ENCODE measurements at places on chromosomes 2 and 18.

- DNase-seq: no peak
Measured at GRCh38 chr2:1986166-1986565, 241.9 kb upstream of the PXDN start.

GRCh38 chr2:63845866-63846265 is 4.2 kb downstream of the UGP2 start:
- DNase-seq: no peak

GRCh38 chr18:2855560-2856350 is 8.9 kb downstream of the EMILIN2 start:
- peak; percentile 28 for DNase-seq

- no peak for DNase-seq
Measured at GRCh38 chr2:75065402-75066008, 107.1 kb downstream of the POLE4 start.

- DNase-seq: no peak
Measured at GRCh38 chr2:170717599-170717963, 2.4 kb downstream of the SP5 start.

DNA sequence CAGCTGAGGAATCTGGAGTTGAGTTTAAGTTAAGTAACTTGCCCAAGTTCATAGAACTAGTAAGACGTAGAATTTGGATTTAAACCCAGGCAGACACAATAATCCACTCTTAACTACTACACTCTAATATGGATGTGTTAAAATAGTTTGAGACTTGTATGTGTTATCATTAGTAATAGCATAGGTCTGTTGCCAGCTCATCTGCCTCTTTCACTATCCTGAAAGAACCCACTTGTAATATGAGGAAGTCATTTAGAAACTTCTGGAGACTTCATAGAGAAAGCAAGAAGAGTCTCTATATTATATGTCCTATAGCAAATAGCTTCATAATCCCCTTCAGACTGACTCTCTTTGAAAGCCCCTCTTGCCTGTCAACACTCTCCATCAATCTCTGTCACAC is 43.0 kb upstream of the ACADL start:
- DNase-seq: no peak

- DNase-seq: no peak
Measured at GRCh38 chr2:182372661-182373060, 54.2 kb downstream of the PDE1A start.

DNA sequence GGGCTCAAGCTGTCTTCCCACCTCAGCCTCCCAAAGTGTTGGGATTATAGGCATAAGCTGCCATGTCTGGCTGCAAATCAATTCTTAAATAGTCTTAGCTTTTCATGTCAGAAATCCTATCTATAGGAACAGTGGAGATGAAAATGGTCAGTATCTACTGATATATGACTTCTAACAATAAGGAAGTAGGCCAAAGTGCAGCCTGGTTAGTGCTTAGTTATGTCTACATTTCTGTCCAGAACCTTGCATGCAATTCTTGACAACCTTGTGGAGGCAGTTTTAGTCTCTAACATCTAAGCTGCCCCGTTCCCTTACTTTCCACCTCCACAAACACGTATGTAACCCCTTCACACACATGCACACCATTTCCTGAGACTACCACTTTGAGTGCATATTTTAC is 169.2 kb upstream of the SPATS2L start:
- no peak for DNase-seq

DNA sequence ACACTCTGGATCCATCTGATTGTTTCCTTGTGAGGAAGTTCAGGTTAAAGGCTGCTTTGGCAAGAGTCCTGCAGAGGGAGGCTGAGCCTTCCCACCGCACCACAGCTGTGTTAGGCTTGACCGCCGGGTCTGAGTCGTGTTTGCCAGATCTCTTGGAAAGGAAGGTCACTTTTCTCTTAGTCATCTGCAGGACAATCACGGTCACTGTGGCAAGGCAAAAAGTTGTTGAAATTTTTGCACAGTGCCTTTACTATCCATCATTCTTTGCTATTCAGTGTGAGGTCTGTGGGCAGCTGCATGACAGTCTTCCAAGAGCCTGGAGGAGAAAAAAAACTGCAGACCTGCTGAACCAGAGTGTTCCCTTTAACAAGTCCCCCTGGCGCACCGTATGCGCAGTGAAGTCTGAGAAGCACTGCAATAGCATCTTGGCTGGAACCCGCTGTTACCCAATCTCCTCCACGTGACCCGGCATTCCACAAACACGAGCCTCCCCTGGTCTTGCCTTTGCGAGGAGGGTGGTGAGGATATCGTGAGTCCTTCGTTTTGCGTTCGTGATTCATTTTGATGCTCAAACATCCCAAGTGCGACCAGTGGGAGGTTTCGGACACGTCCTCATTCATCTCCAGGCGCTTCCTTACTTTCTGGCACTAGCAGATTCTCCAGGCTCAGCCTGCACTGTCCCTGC is 23.0 kb downstream of the BIN1 start:
- no peak for DNase-seq

DNA sequence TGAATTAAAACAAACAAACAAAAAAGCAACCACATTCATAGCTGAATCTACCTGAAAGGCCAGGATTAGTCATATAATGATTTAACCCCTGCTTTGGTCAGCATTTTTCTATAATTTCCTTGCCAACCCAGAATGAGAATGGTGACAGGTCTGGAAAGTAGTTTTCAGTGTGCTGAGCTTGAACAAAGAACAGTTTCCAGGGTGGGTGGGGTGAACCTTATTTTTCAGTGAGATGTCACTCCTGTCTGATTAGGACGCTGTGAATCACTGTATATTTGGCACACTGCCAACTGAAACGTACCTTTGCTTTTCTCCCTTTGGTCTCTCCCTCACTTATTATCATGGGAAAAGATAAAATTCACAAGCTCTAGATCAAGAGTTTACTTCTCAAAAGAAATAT is 35.0 kb upstream of the DSC1 start:
- no peak for DNase-seq

- no peak for DNase-seq
Measured at GRCh38 chr2:207227062-207227748, 61.5 kb upstream of the KLF7 start.

- DNase-seq: no peak
Measured at GRCh38 chr18:2967357-2967756, 45.6 kb downstream of the LPIN2 start.

DNA sequence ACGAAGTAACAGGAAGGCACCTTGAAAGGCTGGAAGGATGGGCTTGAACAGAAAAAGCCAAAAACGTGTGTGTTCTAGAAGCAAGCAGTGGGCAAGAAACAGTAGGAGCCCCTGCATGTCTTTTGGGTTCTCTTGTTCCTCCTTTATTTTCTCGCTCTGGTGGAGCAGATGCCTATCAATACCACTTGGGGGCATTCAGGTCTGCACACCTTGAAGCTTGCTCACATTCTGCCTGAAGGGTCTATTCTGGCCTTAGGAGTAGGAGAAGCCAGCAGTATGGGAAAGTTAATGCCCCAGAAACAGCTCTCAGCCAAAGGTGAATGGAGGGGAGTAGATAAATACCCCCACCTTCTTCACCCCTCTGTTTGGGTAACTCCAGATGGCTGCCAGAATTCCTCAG is 204.5 kb downstream of the TXNL1 start:
- no peak for DNase-seq

DNA sequence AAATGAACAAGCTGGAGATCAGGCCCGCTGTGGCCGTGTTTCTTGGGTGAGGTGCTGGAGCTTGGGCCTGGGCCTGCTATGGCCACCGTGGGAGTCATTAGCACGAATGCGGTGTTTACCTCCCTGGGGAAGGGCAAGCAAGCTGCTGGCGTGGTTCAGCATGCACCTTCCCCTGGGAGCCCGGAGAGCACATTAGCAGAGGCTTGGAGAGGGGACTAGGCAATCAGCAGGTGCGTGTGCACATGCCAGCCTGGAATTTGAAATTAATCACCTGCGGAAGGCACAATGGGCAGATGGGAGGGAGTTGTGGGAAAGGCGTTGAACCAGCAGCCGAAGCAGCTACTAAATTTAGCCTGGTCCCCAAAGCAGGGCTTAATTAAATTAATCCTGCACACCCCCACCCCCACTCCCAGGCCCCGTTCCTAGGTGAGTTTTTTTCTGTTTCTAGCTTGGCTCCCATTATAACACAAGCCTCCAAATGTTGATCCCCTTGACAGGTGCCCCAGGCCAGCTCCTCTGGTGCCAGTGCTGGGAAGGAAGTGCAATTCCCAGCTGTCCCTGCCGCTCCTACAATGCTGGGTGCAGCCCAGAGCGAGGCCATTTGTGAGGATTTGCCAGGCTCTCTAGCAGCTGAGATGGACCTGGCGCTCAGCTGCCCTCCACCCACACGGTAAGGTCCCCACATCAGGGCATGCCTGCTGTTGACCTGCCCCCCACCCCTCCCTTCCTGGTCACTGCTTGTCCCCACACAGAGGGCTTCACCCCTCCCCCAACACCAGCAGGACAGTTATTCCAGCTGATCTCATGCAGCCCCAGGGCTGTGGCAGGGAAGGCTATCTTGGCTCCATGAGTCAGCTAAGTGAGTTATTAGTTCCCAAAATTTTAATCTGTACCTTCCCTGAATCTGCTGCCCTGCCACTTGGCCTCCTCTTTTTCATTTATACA is 115.0 kb downstream of the ZBTB7C start:
- DNase-seq: no peak

- DNase-seq: no peak
Measured at GRCh38 chr2:71878626-71879508, 268.8 kb downstream of the CYP26B1 start.

- no peak for DNase-seq
Measured at GRCh38 chr2:88263861-88264260, 93.7 kb downstream of the THNSL2 start.

DNA sequence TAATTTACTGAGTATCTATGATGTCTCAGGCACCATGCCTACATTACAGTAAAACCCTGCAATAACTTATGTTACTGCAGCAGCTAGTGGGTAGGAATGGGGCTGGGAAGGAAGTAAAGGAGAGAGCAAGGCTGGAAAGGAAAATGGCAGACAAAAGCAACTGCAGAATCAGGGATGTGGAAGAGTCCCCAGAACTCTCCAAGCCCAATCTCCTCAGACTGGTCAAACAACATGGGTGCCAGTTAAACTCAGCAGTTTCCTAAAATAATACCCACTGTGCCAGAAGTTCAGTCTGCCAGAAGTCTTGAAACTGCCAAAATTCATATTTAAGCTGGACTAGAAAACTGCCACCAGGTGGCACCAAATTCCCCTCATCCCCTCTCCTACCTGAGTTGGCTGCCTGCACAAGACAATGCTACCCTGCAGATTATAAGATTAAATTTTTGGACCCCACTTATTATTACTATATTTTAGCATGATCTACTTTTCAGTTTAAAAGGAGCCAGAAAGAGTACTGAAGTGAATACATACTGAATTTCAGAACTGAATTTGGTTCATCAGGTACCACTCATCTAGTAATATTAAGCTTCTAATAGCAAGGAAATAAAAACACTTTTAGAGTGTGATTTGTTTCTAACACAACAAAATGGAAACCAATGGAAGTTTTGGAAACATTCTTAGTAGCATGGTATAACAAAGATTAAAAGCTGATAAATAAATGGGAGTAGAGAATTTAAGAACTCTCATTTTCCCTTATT is 86.8 kb upstream of the DNER start:
- peak; percentile 81 for DNase-seq

GRCh38 chr18:56157541-56157940 is 480.9 kb downstream of the TXNL1 start:
- no peak for DNase-seq

DNA sequence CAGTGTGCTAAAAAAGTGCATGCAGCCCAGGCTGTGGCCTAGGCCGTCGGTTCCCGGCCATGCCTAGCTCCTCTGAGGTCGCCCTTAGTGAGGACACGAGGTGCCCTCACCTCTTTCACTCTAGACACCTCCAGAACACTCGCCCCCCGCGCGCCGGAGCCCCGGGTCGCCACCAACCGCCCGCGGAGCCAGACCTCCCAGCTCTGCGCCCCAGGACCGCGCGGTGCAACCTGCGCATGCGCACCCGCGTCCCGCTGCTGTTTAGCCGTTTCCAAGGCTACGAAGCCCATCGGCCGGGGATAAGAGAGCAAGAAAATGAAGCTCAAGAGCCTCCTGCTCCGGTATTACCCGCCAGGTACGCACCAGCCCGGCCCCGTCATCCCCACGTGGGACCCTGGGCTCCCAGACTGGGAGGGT is at the start of gene DAW1:
Gene DAW1, plus strand, starts transcription at position 257 of the 417 bp plus-strand sequence. Its CDS starts 59 bp downstream, at position 316.
- DNase-seq: peak; percentile 73

DNA sequence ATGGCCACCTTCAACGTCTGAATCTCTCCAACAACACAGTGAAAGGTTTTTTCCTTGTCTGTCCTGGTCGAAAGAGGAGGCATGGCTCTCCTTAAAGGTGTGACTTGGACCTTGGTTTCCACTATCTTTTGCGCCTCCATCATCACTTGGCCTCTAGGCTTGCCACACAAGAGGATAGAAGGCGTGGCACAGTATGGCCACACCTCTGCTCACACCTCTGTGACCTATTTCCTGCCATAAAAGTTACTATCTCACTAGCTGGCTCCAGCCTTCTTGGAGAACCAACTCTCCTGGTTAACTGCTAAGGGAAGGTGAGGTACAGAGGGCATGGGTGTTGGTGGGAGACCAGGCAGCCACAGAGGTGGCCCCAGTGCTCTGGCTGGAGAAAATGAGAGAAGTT is 165.9 kb downstream of the UXS1 start:
- DNase-seq: no peak

GRCh38 chr2:118645876-118646275 is 201.6 kb downstream of the EN1 start:
- DNase-seq: no peak

- DNase-seq: no peak
Measured at GRCh38 chr2:32865399-32866068, 81.2 kb upstream of the LTBP1 start.

GRCh38 chr18:24267878-24268277 is 129.0 kb downstream of the CABYR start:
- peak; percentile 12 for DNase-seq

GRCh38 chr18:52499016-52499415 is 159.0 kb downstream of the DCC start:
- no peak for DNase-seq

DNA sequence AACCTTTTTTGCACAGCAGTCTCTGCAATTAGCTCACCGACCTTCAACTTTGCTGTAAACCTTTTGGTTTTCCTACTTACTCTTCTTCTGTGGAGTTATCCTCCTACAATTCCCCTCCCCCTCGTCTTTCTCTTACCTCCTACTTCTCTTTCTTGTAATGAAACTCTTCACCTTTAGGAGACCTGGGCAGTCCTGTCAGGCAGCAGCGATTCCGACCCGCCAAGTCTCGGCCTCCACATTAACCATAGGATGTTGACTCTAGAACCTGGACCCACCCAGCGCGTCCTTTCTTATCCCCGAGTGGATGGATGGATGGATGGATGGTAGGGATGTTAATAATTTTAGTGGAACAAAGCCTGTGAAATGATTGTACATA is 8.3 kb downstream of the TBR1 start:
- no peak for DNase-seq

- DNase-seq: peak; percentile 55
Measured at GRCh38 chr18:64380117-64380516, 231.2 kb upstream of the LINC00305 start.

All from hematopoietic multipotent progenitor cell treated with erythropoietin and hydrocortisone succinate and interleukin-3 and kit ligand, for 4 days (in vitro differentiated cells).